ENCODE measurements at places on chromosomes 7 and 10.

DNA sequence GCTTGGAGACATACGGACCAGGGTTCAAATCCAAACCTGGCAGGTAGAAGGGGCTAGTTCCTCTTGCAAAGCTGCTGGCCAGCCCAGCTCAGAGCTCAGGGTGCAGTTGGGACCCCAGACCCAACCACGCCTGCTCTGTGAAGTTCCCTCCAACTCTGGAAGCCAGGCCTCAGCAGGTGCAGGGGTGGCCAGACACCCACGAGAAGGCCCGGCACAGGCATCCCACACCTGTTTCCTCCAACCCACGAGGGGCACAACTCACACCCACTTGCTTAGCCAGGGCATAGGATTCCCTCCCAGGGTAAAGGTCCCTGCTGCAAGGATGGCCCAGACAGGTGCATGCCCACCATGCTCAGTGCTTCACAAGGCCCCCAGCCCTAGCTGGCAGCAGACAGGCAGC lies 262.4 kb downstream of the GRID1 start:
- no peak for DNase-seq

- DNase-seq = no peak
These were observed 3.2 kb upstream of the VSTM4 start for GRCh38 chr10:49118430-49119074.

DNA sequence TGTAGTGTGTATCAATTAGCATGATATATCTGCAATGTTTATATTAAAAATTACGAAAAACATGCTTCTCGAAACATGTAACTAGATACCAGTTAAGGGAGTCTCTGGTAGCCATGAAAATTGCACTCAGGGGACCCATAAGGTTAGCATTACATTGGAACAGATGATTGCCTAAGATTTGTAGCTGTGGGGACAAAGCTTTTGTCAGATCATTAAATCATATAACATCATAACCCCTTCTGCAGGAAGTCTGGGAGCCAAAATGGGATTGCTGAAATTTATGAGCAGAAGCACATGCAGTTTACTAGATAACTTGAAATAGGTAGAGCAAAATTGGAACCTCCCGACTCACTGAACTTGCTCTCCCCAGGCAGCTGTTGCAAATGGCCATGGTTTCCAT lies 235.0 kb upstream of the IGFBP3 start:
- no peak for DNase-seq

DNA sequence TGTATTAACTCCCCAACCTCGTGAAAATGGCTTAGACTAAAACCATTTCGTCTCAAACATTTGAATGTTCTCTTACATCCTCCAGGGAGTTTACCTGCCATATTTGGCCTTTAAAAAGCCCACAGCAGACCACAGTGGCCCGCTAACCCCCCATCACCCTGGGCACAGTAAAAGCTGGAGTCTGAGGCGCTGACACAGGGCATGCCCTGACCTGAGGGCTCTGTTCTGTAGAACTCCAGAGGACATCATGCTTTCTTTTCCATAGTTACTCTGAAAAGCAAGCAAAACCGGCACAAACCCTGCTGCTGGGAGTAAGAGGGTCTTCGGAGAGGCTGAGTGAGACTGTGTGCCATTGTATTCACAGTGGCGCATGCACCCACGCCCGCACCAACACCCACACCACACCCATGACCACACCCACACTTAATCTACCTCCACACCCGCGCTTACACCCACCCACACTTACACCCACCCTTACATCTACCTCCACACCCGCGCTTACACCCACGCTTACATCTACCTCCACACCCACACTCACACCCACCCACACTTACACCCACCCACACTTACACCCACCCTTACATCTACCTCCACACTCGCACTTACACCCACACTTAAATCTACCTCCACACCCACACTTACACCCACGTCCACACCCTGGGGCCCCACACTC lies 32.1 kb downstream of the LRRC27 start:
- DNase-seq = peak; percentile 59

GRCh38 chr7:97096037-97096436 lies 21.5 kb upstream of the SDHAF3 start:
- no peak for DNase-seq

- DNase-seq = no peak
These were observed 7.5 kb downstream of the CPA1 start for GRCh38 chr7:130387628-130388403.

DNA sequence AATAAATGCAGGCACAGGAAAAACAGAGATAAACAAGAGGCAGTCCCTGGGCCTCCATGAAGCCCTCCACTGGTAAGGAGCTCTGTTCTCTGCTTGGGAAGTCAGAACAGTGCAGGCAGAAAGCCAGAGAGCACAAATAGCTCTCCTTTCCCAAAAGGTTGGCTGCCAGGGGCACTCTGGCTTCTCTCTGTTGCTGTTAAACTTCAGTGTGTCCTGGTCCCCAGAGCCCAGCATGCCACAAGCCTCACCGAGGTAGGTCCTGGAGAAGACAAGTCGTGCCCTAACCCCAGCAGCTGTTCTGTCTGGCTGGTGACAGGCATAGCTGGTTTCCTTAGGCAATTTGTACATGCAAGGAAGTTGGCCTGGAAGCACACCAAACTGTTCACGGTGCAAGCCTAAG lies 17.3 kb downstream of the SLC16A12 start:
- DNase-seq = no peak

- no peak for DNase-seq
These were observed 342.7 kb upstream of the KLF6 start for GRCh38 chr10:4127518-4128315.

DNA sequence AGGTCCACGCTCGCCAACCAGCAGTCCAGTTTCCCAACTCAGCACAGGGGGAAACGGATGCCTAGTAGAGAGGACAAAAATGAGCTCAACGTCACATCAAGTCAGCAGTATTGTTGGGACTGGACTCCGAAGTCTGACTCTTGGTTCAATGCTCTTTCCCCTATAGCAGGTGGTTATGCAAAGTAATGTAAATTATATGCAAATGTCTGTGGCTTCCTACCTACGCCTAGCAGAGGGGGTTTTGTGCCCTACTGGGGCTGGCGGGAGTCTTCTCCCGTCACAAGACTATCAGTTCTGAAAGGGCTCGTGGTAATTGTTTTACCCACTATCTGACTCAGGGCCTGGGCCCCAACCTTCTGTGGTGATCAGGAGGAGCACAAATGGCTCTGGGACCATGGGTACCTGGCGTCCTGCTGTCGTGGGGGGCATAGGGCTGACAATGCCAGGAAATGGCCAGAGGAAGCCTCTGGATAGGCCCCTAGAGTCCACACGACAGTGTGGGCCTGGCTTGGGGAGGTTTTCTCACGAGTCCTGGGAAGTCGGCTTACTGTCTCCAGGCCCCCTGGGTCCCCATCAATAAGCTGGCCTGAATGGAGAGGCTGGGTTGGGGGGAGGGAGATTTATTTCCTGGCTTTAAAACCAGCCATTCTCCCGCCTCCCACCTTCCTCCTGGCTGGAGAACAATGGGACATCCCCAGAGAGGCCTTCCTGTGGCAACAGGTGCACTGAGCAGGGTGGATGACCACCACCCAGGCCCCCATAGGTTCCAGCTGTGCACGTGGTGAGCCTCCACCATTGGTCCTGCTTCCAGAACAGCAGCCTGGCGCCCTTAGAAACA lies 41.8 kb downstream of the UNC5B start:
- no peak for DNase-seq

- DNase-seq = no peak
These were observed 166.1 kb upstream of the KIAA1217 start for GRCh38 chr10:24042884-24043283.

Data from upper lobe of right lung (tissue), 1 donor.